ENCODE measurements at places on chromosomes 2 and 18.

GRCh38 chr2:12236136-12236844, 480.4 kb upstream of the TRIB2 start:
- no peak for DNase-seq

DNA sequence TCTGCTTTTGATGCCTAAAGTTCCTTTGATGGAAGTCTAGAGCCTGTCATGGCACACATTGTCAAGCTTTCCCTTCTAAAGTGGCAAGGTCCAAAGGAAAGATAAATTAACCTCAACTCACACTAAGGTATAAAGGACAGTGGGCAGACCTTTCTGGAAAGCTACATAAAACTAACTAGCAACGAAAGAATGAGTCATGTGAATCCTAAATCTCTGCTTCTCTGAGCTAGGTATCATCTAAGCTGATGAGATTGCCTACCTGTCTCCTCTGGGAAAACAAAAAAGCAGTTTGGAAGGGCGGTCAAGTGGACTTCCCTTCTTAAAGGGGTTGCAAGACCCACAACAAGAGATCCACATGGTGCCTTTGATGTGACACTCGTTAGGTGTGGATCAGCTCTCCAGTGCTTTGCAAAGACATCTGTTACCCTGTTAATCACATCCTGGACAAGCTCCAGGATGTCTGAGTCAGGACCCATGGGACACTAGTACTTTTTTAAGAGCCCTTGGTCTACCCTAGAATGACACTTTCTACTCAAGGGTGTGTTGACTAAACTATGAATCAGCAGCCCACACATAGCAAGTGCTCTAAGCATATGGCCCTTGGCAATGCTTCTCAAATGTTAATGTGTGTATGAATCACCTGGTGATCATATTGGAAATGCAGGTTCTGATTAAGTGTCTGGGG, 173.5 kb downstream of the ALK start:
- peak; percentile 95 for DNase-seq

DNA sequence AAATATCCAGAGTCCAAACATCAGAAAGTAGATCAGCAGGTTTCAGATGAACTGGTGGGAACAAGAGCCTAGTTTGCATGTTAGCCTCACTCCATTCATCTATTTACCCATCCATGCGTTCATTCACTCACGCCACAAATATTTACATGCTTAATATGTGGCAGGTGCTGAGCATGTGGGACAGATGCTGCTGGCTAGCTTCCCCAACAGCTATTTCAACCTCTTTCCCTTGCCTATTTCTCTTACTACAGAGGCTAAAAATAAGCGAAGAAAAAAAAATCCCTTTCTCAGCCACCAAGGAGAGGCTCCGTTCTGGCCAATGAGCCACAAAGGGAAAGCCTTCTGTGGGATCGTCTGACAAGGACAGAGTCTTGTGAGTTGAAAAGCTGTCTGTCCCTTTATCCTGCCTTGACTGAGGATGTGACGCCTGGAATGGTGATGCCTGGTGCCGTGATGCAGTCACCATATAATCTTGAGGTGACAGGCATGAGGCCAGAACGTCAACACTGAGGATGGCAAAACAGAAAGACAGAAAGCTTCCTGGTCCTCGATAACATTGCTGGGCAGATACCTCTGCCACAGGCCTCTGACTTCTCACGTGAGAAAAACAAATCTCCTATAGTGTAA, 78.2 kb downstream of the KCTD1 start:
- no peak for DNase-seq

DNA sequence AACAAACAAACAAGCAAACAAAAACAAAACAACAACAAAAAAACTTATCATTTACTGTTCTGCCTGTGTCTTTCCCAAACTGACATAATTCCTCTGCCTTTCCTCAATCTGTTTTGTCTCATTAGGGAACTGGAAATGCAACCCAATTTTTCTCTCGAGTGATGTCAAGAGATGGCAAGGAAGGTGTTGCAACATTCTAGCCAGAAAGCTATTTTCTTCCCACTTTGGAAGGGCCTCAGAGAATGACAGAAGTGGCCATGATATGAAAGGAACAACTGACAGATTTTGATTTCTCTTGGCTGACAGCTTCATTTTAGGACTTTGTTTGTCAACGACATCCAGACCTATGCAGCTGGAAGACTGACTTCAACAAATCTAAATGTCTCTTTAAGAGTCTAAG, 24.7 kb downstream of the RND3 start:
- no peak for DNase-seq

- no peak for DNase-seq
Observed at GRCh38 chr2:134079373-134079772, 174.5 kb upstream of the MGAT5 start.

GRCh38 chr2:26088038-26088643, 54.3 kb downstream of the RAB10 start:
- DNase-seq = peak; percentile 42

DNA sequence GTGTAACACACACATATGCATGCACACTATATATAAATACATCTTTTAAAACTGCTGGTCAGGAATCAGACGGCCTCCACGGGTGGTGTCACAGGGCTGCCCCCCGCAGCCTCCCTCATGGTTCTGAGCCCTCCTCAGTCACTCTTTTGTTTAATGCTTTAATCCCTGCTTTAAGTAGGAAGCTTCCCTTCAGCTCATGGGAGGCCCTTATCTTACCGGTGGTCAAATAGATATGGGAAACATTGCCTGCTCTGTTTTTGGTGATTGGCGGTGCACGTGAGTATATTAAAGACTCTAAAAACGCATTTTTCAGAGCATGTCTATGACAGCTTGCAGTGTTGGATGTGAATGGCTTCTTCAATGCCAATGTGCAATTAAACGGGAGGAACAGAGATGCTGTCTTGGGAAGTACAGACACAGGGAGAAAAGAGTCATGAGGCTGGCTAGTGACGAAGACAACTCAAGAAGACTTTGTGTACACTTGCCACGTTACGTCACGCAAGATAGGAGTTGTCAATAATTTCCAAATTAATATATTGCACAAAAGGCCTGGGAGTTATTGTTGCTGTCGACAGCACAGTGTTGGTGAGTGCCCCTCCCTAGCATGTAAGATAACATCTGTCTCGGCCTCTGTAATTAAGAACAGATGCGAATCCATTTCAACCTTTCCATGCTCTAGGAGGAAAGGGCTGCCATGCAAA, 23.3 kb downstream of the GNLY start:
- DNase-seq = no peak

DNA sequence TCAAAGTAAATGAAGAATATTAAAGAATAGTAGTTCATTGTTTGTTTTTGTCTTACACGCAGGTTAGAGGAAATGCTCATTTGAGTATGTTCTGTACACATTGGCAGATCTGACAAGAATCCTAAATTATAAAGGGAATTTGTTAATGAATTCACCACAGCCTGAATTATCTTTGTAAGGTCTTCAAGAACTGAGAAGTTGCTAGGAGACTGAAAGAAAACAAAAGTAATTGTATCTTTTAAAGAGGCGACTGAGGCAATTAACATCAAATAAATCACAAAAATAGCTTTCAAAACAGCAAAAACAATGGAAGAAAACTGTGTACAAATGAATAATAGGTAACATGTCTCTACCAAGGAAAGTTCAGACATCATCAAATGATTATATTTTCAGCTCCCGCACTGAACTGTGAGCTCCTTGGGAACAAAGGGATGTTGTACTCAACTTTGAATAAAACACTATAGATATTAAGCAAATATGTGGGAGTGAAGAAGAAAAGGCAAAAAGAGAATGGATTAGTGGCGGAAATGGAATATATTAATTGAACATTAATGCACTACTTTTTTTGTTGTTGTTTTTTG, 51.7 kb upstream of the ATIC start:
- no peak for DNase-seq

GRCh38 chr2:42168459-42169099, 574 bp upstream of the EML4 start:
- DNase-seq = peak; percentile 3

DNA sequence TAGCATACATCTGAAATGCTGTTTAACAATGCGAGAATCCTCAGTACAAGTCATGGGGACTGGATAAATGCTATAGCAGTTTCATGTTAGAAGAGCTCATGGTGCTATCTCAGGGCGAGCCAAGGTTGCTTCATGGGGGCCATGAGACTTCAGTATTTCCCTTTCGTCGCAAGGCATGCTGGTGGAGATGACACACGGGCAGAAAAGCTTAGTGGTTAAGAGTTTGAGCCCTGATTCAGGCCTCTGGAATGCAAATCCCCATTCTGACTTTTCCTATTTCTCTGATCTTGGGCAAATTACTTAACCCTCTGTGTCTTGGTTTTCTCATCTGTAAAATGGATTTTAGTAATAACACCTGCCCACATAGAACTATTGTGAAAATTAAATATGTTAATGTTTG, 57.4 kb upstream of the EPHA4 start:
- DNase-seq = peak; percentile 29

- no peak for DNase-seq
Observed at GRCh38 chr2:239418918-239419317, 18.1 kb upstream of the HDAC4 start.

DNA sequence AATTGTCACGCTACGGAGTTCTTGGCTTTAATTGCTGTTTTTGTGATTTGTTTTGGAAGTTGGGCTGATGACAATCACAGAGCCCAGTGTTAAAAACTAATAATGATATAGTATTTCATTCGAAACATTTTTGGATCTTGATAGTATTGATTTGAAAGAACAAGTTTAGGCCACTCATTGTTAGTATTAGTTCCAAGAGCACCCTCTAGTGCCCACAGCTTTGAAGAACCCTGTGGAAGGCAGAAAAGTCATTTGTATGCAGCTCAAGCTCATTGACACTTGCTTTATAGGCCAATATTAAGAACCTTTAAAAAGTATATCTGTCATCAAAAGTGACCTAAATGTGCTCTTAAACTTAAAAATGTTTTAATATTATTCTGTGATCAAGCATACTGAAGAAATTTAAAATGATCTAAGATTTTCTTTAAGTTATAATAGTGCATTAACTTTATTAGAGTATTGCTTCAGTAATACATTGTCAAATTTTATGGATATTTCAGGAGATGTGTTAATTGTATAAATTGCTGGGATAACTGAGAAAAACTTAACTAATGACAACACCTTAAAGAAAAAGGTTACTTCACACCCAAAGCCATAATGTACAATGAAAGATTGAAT, 191.0 kb downstream of the GRB14 start:
- DNase-seq = peak; percentile 30

GRCh38 chr18:23380001-23380550, 73.0 kb upstream of the RIOK3 start:
- DNase-seq = no peak

DNA sequence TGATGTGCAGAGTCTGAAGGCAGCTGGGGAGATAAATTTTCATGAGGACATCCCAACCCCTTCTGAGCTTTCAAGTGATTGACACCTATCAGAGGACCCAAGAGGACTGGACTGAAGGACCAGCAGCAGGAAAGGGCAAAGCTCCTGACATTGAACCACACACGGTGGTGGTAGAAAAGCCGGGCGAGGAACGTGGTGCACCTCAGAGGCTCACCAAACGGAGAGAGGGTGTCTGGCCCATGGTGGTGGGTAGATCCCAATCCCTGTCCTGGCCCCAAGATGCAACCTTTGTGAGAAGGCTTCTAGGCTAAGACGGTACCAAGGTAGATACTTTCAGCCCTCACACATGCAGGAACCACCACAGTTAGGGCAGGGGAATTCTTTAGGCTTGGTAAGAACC, 52.1 kb downstream of the FRZB start:
- no peak for DNase-seq
